Right ventricle myocardium inferior (tissue), 1 donor: ENCODE measurements at places on chromosomes 5 and 9. TPM values are rescaled to one million over a fixed set of nuclear protein-coding genes. Genes with fewer than 3 reads are reported as not detected.

Gene ASPN
- 5.7 TPM for total RNA-seq

Gene GHR
- 14.7 TPM for total RNA-seq

Gene ANGPTL2
- total RNA-seq: 37.1 TPM

Gene PKD2L2
- total RNA-seq: 0.81 TPM

Gene PAPPA
- 1.1 TPM for total RNA-seq

Gene ZNG1F
- total RNA-seq: 4.2 TPM
